ENCODE measurements at places on chromosomes 11 and 22.

- no peak for DNase-seq
Measured at GRCh38 chr11:61940466-61940865, 9.7 kb upstream of the BEST1 start.

- DNase-seq, result no peak
Measured at GRCh38 chr11:84819537-84819936, 807.6 kb downstream of the DLG2 start.

GRCh38 chr11:35619855-35620640, 1.8 kb downstream of the FJX1 start:
- no peak for DNase-seq

GRCh38 chr11:115716080-115716479, 211.9 kb upstream of the CADM1 start:
- no peak for DNase-seq

DNA sequence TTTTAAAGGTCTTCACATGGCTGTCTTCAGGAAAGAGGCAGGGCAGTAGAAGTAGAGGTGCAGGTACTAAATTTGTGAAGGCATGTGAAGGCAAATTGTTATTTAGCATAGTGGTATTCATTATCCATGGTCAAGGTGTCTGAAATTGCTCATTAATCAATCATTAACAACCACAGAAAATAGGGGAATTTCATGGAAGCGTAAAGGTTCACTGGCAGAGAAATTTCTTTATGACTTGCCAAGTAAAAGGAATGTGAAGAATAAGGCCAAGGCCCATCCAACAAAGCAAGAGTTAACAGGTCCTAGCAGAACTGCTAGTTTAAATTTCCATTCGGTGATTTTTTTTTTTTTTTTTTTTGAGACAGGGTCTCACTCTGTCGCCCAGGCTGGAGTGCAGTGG, 59.0 kb downstream of the RSF1 start:
- DNase-seq, result no peak

DNA sequence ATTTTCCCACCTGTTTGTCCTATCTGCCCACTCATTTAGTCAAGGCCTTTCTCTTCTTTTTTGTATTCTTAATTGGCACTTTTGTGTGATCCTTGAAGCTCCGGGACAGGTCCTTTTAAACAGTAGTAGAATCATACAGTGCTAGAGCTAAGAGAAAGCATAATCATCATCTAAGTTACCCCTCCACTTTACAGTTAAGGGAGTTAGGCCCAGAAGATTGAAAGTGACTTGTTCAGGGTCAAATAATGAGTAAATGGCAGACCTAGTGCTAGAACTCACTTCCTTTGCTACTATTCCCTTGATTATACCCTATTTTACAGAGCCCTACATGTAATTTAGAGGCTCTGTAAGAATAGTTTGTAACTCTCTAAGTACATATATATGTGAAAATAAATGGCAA, 2.5 kb downstream of the USP47 start:
- DNase-seq, result no peak

- DNase-seq, result no peak
Measured at GRCh38 chr11:47915374-47915773, 65.0 kb upstream of the PTPRJ start.

DNA sequence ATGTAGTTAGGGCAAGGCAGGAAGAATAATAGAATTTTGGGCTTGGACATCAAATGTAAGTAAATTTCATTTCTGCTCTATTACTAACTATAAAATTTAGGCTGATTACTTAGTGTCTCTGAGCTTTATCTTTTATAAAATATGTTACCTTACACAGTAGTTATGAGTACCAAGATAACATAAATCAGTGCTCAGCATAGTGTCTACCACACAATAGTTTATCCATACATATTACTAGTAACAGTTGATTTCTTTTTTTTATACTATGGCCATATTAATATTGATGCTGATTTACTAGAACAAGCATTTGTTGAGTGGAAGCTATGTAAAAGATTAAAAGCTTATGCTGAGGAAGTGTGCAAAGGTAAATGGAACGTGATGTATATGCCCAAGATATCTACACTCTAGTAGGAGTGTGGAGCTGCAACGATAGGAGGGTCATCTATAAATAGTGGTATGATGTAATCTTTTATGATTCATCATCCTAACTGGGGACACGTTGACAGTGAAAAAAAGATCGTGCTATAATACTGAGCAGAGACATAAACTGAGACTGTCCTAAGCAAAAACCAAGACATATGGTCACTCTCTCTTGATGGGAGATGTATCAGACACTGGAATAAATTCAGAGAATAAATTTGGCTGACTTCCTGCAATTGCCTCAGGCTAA, 8.7 kb upstream of the SLC5A12 start:
- DNase-seq, result no peak

GRCh38 chr11:17556999-17557398, 9.9 kb downstream of the OTOG start:
- DNase-seq, result no peak

GRCh38 chr11:14538271-14538925, 18.2 kb upstream of the PSMA1 start:
- DNase-seq, result no peak

DNA sequence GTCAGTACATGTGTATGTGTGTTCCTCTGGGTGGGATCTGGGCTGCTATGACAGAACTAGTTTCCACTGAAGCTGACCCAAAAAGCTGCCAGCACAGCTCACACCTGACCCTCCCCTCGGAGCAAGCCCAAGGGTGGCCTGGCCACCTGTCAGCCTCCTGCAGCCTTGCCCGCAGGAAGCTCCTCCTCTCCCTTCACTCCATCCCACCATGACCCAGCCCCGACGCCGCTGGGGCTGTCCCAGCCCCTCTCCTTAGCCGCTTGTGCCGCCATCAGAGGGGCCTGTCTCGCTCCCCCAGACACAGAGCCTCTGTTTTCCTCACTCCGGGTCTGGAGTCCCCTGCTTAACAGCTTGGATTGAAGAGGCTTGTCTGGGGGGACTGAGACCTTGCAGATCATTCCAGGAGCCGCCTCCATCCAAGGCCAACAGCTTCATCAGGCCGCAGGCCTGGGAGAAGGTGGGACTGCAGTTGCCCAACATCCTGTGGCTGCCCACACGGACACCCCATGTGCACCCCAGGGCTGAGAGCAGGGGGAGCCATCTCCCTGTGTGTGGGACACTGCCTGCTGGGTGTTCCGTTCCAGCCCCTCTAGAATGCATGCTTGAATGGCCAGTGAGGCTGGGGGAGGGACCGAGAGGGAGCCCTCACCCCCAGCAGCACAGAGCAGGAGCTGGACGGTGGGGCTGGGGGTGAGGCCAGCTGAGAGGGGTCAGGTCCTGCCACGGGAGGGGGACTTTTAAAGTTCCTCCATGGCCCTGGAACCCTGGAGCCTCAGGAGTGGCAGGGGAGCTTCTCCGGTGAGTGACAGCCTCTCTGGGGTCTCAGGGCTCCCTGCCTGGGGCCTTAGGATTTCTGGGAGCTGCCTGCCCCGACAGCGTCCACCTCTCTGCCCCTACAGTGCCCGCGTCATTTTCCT, 696 bp downstream of the MRGPRF start:
- no peak for DNase-seq

- DNase-seq, result no peak
Measured at GRCh38 chr22:48595511-48595905, 1232.2 kb downstream of the BRD1 start.

DNA sequence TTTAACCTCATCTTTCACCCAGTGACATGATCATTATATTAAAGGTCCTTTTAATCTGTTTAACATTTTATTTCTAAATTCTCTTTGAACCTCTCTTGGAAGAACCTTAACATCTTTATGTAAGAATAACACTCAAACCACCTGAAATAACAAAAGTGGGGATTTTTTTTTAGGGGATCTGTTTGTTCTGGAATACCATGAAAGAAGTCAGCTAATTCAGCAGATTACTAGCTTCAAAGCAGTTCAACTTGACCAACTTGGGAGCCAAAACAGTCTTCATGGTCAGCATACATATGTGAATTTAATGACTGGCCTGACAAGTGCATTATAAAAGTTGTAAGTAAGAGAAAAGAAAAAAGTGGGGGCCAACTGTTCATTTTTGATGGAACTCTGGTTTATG, 52.3 kb downstream of the CCDC34 start:
- no peak for DNase-seq

DNA sequence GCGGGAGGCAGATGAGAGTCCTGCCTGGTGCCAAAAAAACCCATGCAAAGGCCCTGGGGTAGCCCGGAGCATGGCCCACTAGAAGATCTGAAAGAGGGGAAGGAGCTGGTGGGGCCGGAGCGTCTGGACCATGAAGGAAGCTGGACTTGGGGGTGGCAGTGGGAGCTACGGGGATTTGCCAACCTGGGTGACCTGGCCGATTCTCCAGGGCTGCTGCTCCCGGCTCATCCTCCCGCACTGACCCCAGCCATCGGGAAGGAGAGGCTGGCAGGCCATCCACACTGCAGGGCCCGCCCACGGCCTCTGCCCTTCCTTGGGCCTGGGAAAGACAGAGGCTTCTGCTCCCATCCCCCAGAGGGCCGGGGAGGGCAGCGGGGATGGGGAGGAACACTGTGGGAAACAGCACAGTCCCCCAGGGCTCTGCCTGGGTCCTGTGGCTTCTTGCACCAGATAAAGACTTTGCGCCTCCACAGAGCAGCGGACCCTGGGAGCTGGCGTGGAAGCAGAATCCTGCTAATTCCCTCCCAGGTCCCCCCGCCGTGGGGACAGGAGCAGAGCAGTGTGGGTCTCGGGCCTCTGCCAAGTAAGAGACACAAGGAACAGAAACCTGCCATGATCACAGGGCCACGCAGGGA, 87.1 kb upstream of the LINC01488 start:
- DNase-seq, result no peak

DNA sequence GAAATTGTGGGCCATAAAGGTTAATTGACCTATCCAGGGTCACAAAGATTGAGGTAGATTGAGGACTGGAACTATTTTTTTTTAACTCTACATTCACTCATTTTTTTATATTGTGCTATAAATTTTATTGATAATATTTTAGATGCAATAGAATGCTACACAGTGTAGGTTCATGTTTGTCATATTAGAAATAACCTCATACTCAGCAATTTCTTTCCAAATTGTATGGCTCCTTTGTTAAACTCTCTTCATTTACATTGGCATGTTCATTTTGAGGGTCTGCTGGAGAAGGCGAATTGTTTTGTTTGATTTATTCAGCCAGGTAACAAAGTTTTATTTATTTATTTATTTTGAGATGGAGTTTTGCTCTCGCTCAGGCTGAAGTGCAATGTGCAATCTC, 44.6 kb downstream of the UVRAG start:
- no peak for DNase-seq

DNA sequence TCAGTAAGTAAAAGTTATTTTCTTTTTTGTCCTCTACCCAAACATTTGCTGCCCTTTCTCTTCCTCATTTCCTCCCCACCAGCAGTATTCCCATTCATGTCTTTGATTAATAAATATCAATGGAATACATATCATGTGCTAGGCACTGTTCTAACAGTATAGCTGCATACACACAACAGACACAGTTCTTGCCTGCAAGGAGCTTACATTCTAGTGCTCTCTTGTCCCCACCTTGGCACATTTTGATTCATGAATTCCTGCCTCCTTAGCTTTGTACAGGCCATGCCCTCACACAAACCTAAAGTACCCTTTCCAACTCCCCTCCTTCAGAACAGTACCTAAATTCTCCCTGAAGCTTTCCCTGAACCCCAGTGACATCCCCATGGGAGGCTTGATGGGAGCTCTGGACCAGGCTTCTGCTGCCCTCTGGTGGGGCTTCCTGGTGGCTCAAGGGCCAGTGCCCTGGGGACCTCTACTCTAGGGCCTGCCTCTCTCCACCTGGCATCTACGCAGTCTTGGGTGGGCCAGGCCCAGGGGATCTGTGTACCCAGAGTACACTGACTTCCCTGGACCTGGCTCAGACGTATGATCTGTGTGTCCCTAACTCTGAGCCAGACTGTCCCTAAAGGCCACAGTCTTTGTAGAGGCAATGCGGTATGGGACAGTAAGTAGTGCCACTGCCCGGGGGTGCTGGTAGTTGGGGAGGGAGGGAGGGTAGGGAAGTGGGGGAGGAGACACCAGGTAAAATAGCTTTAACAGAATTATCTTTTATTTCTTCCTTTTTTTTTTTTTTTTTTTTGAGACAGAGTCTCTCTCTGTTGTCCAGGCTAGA, 14.1 kb downstream of the RPS13 start:
- peak; percentile 56 for DNase-seq

GRCh38 chr22:26194877-26195276, 25.6 kb downstream of the SEZ6L start:
- DNase-seq, result no peak

- no peak for DNase-seq
Measured at GRCh38 chr22:40733919-40734318, 54.6 kb downstream of the MCHR1 start.

- no peak for DNase-seq
Measured at GRCh38 chr11:131652231-131652630, 281.8 kb downstream of the NTM start.

GRCh38 chr11:14288189-14288935, 70.6 kb downstream of the RRAS2 start:
- no peak for DNase-seq

GRCh38 chr22:41831383-41831782, 1.5 kb upstream of the SREBF2 start:
- DNase-seq, result no peak

- peak; percentile 3 for DNase-seq
Measured at GRCh38 chr11:131025020-131025419, 108.7 kb upstream of the SNX19 start.

DNA sequence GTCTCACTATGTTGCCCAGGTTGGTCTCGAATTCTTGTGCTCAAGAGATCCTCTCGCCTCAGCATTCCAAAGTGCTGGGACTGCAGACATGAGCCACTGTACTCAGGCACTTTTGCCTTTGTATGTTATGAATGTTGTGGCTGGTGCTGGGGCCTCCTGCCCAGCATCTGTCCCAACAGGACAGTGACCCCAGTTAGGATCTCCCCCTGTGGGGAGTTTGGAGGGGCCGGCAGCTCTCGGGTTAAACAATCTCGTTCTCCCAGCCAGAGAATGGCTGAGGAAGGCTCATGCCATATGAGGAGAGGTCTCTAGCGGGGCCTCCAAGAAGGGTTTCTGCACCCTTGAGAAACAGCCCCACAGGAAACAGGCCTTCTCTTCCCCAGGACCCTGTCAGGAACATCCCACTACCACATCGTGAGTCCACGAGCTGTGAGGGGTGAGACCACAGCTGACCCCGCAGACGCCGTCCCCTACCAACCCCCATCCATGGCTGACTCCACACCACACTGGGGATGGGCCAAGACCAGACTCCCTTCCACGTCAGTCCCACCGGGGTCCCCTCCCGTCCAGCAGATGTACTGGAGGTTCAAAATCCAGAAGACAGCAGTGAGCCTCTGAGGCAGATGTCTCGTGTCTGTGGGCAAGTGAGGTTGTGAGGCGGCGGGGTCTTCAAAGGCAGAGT, 54.1 kb downstream of the SHANK2 start:
- DNase-seq, result no peak

- DNase-seq, result no peak
Measured at GRCh38 chr11:125157953-125158680, 6.4 kb upstream of the PKNOX2 start.
